CD4-positive, alpha-beta T cell treated with Interleukin-12 subunit alpha and Interleukin-12 subunit beta, for 1 hour (primary cell): ENCODE measurements at places on chromosomes 5 and 9.

GRCh38 chr5:137754961-137755762, 999 bp upstream of the HNRNPA0 start:
- DNase-seq, result no peak

- no peak for DNase-seq
These were observed 352.5 kb upstream of the NUDT12 start for GRCh38 chr5:103915081-103915480.

GRCh38 chr5:129098488-129099183, 4.1 kb downstream of the ISOC1 start:
- DNase-seq, result no peak

GRCh38 chr9:124257070-124257843, 492 bp upstream of the NEK6 start:
- DNase-seq, result no peak

DNA sequence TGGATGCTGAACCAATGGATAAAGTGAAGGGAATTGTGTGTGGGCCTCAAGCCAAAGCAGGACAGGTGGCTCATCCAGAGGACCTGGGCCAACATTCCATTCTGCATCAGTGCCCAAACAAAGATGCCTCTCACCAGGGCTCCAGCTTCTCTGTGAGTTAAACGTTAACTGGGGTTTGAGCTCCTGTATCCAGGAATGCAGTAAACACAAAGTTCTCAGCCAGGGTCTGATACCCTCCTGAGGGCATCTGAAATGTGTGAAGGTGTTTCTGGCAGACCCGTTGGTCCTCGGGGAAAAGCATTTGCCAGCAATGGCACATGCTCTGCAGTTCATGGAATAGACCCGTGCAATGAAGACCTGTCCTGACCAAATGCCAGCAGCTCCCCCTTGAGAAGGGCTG, 33.9 kb upstream of the AOPEP start:
- no peak for DNase-seq

DNA sequence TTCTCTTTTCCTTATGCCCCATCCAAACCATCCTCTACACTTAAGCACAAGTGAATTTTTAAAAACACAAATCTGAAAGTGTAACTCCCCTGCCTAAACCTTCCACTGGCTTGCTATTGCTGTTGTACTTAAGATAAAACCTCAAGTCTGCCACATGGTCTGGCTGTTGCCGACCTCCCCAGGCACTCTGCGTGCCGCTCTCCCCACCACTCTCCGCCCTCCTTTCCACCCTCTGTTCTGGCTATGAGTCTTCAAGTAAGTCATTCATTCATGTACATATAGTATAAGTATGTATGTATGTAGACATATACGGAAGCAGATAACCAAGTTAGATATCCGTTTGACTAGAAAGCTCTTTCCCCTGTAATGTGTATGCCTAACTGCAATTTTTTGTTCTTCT, 94.7 kb upstream of the ANKRD55 start:
- peak; percentile 36 for DNase-seq

- DNase-seq, result no peak
These were observed 22.5 kb downstream of the C5orf22 start for GRCh38 chr5:31554552-31554951.

DNA sequence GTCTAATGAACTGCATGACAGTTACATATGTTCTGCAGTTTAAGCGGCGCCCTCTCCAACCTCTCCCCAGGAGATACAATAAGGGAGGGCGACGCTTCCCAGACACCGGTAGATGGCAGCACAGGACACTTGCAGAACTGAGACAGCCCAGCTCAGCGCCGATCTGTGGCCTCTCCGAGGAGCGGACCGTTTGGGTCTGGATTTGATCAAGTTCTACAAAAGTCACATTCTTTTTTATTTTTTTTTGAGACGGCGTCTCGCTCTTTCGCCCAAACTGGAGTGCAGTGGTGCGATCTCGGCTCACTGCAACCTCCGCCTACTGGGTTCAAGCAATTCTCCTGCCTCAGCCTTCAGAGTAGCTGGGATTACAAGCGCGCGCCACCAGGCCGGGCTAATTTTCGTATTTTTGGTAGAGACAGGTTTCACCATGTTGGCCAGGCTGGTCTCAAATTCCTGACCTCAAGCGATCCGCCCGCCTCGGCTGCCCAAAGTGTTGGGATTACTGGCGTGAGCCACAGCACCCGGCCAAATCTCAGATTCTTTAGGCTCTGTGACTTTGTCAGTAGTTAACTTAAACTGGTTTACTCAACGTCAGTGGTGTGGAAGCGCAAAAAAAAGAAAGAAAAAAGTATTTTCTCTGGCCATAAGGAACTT, 1.4 kb upstream of the ATOSB start:
- DNase-seq, result peak; percentile 92
